ENCODE measurements at places on chromosomes 16 and 17.

DNA sequence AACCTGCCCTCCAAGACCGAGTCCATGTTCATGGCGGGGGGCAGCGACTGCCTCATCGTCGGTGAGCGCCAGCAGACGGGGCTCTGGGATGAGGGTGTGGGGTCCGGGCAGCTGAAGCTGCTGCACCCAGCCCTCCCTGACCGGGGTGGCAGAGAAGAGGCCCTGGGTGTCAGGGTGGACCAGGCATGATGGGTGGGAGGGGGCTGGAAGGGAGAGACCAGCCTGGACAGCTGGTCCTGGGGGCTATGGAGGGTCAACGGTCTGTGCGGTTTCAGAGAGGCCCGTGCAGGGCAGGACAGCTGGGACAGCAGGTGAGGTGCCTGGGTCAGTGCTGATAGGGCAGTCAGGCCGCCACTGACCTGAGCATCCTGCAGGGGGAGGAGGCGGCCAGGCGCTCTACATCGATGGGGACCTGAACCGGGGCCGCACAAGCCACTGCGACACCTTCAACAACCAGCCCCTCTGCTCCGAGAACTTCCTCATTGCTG lies 13.3 kb upstream of the ATP6V0C start:
- no peak for DNase-seq

DNA sequence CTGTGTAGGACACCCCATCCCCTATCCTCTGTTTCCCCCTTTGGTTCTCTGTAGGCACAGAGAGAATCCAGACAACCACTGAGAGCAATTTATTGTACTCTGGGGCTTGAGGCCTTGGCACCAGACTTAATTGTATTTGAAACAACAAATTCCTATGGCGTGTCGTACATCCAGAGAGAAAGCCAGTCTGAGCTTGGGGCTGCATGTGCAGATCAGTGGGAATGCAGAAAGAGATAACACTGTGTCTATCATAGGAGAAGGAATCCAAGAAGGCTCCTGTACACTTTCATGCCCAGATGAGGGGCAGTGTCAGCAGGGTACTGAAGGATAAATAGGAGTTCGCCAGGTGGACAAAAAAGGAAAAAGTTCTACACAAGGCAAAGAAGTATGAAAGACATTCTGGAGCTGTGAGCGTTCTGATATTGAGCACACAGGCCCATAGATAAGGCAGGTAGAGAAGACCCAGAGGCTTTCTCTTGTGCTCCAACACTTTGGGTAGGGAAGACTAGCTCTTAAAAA lies 22.0 kb upstream of the IL4R start:
- DNase-seq, result no peak

DNA sequence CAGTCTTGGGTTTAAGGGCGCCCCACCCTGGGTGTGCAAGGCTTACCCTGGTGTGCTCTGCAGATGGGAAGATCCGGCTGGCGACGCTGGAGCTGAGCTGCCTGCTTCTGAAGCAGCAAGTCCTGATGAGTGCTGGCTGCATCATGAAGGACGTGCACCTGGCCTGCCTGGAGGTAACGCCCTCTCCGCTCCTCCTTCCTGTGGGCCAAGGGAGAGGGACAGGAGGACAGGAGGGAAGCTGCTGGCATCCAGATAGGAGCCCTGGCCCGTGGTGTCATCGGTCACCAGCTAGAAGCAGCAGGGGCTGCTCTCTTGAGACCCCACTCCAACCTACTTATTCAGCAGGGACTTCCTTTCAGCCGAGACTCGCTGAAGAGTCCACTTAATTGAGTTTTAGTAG lies 97.8 kb downstream of the CLEC16A start:
- DNase-seq, result no peak

GRCh38 chr17:10115536-10115932 lies 82.9 kb downstream of the GAS7 start:
- no peak for DNase-seq

GRCh38 chr17:40599468-40599763 lies 34.1 kb upstream of the CCR7 start:
- DNase-seq, result no peak

DNA sequence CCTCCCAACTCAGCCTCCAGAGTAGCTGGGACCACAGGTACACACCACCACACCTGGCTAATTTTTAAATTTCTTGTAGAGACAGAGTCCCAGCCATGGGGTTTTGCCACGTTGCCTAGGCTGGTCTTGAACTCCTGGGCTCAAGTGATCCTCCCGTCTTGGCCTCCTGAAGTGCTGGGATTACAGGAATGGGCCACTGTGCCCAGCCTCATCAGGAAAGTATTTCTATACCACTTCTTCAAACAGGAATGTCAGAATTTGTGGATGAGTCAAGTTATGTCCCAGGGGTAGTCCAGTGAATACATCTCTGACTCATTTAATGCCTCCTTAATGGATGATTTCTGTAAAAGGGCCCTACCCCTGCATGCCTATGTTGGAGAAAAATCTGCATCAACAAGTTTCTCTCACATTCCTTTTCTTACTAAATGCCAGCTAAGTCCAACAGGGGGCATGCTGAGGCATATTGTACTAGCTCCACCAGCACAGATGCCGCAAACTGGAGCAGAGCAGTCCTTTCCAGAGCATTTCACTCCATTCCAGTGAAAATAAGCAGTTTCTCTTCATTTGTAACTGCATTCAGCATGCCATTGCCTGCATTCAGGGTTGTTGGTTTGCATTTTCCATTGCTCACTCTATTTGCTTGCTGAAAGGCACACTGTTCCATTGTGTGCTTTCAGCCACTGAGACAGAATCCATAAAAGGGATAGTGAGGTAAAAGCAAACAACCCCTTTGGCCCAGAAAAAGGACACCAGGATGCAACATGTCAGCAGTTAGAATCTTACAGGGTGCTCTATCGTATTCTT lies 5.3 kb upstream of the CAVIN1 start:
- DNase-seq, result peak; percentile 96

DNA sequence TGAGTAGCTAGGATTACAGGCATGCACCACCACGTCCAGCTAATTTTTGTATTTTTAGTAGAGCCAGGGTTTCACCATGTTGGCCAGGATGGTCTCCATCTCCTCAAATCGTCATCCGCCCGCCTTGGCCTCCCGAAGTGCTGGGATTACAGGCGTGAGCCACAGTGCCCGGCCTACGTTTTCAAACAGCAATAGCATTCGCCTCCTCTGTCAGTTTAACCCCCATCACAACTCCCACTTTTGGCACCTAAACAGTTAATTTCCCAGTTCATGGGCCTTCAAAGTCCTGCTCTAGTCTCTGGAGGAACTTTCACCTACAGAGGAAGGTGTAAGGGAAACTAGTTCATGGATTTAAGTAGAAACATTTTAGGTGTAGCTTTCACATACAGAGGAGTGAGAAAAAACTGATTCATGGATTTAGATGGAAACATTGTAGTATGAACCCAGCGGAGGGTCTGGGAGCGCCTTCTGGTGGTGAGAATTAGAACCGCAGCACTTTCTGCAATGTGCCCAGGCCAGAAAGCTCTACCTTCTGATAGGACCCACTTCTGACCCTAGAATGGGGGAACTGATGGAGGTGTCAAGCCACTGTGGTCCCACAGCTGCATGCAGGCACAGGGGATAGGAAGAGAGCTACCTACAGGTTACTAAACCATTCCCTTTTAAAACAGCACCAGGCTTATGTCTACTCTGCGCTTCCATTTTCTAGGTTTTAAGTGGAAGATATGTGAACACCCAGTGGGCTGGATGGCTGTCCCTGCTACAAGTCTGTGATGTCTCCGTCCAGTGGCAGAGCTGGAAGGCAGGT lies 12.0 kb upstream of the MEOX1 start:
- DNase-seq, result peak; percentile 56

DNA sequence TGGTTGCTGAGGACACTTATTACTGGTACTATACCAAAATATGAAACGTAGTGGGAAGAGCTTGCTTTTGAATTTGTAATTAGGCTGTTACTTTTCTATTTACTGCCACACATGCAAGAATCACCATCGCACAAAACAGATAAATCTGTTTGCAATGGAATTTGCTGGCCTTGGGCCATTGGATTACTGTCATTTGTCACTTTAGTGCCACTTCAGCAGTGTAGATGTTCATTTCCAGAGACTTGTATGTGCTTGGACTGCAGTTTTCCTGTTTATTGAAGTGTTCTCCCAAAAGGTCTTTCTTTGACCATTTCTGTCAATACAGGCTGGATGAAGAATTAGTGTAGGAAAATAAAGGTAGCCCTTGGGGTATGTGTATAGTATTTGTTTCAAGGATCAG lies 4.5 kb downstream of the USP10 start:
- no peak for DNase-seq

- no peak for DNase-seq
These were observed 4.9 kb downstream of the MT1F start for GRCh38 chr16:56662357-56663354.

DNA sequence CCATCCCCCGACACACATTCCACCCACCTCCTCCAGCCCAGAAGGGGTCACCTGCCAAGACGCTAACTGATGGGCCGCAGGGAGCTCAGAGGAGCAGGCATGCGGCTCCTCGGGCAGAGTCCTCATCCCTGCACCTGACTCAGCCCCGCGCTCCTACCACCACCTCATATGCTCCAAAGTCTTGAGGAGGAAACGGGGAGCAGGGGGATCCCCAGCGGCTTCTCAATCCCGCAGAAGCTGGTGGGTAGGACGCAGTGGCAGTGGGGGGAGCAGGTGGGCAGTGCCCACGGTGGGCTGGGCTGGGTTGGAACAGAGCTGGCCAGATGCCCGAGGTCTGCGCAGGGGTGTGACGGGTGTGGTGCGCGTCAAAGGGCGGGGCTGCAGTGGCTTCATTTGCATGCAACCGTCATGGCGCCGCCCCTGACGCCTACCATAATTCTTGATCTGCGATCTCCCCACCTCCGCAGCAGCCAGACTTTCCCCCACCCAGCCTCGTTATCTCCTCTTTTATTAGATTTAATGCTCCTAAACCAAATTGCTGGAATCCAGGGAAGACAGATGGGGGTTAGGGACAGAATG lies 39.0 kb upstream of the EMP2 start:
- DNase-seq, result no peak
